ENCODE measurements at places on chromosomes 1 and 21.

DNA sequence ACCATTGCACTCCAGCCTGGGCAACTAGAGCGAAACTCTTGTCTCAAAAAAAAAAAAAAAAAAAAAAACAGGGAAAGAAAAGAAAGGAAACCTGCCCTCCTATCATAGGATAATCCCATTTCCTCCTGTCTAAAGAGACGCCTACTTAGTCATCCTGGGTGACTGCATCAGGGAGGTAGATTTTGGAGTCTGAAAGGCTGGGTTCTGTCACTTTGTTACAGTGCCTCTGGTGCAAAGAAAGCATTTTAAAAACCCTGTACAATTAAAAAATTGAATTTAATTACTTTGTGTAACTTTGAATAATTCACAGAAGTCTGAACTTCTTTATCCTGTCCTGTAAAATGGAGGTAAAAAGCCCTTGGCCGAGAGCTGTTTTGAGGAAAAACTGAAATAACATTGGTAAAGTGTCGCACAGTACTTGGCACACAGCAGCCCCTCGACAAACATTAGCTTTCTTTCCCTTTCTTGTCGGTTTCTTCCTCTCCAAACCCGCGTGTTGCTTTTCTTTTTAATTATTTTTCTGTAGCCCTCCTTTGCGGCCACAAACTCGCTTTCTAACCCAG is 657 bp upstream of the HDAC1 start:
- DNase-seq: no peak

DNA sequence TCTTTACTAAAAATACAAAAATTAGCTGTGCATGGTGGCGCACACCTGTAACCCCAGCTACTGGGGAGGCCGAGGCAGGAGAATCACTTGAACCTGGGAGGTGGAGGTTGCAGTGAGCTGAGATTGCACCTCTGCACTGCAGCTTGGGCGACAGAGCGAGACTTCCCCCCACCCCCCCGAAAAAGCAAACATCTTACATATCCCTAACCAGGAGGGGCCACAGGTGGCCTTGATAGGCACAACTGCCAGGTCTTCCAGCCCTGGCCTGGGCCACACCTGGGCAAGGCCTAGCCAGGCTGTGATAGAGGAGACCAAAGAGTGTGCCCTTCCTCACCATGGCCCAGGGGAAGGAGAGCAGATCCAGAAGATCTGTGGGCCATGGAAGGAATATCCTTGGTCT is 28.6 kb upstream of the POU3F1 start:
- no peak for DNase-seq

- DNase-seq: no peak
These were observed 94.6 kb upstream of the ZBTB18 start for GRCh38 chr1:243956450-243956849.

DNA sequence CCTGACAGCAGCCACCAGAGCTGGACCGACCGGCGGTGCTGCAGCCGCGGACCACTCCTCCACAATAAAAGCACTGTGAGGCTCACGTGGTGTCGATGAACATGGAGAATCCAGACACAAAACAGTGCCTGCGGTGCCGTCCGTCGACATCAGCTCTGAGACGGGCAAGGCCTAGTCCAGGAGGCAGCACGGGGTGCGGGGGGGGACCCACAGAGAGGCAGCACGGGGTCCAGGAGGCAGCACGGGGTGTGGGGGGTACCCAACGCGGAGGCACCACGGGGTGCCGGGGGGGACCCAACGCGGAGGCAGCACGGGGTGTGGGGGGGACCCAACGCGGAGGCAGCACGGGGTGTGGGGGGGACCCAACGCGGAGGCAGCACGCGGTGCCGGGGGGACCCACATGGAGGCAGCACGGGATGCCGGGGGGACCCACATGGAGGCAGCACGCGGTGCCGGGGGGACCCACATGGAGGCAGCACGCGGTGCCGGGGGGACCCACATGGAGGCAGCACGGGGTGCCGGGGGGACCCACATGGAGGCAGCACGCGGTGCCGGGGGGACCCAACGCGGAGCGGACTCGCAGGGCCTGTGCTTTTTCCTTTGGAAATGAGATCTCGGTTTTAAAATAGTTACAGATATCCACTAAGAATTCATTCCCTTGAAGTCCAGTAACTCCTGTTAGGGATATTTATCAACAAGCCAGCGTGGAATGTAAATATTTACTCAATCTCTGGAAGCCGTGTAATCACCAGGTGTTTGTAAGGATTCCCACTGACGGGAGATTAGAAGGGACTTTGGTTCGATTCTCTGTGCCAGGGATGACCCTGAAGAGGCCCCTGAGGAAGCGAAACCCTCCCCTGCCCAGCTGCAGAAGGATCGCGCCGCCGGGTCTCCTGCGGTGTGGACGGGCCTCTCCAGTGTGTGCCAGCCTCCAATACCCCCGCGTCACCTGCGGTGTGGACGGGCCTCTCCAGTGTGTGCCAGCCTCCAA is 52.1 kb downstream of the COL6A1 start:
- DNase-seq: no peak

DNA sequence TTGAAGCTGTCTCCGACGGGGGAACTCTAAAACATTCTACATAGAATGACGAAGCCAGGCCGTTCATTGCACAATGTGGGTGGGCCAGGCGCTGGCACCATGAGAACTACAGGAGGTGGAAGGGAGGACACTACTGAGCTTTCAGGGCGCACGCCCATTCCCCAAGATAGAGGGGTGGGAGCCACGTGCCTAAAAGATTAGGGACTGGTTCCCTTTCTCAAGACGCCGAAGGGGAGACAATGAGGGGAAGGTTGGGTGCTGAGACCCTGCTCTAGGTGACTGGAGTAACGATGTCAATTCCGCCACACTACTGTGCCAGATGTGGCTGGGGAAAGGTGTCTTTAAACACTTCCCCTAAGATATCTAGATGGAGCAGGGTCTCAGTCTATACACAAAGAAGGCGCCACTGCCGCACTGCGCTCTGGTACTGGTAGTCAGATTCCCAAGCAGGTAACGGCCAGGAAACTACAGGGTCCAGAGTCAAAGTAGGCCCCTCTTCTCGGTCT is 782 bp downstream of the CSDE1 start:
- no peak for DNase-seq

DNA sequence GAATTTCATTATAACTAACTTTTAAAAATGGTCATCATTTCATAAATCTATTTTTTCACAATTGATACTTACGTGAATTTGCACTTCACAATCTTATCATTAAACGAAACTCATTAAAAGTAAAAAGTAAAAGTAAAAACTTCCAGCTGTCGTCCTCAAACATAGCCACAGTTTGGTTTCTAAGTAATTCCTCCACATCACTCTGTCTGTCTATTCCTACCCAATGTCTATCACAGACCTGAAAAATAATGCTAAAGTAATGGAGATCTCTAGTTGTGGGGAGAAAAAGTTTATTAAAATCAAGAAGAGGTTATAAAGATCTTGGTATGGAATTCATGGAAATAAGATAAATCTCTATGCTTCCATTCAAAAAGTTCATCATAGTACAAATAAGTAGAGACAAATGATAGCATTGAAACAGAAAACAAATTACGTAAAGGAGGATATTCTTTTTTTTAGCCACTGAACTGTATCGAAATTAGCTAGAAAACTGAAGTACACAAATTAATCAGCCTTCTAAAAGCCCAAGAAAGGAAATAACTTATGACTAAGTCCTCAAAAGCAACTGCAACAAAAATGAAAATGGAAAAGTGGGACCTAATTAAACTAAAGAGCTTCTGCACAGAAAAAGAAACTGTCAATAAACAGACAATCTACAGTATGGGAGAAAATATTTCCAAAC is 148.6 kb downstream of the TIAM1 start:
- DNase-seq: no peak

DNA sequence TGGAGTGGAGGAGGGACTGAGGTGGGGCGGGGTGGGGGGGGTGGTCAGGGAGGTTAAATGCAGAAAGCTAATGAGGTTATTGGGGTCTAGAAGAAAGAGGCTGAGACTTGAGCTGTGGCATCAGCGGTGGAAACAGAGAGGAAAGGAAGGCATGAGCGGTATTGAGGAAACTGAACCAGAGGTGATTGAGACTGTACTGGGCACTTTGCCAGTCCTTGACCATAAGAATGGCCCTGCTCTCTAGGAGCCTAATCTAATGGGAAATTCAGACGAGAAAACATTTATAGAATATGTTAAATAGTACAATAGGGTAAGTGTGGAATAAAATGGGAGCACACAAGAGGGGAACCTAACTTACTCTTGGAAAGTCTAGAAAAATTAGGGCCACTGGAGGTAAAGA is 23.7 kb downstream of the SLC44A3 start:
- no peak for DNase-seq

- no peak for DNase-seq
These were observed 7.6 kb downstream of the CAPN9 start for GRCh38 chr1:230754796-230755195.

GRCh38 chr1:98410082-98410481 is 251.4 kb upstream of the SNX7 start:
- DNase-seq: no peak

GRCh38 chr1:113676524-113676923 is 82.8 kb downstream of the PHTF1 start:
- no peak for DNase-seq

- DNase-seq: no peak
These were observed 106.5 kb upstream of the SLC44A3 start for GRCh38 chr1:94713472-94714141.

GRCh38 chr1:5981009-5981380 is 11.2 kb downstream of the NPHP4 start:
- DNase-seq: no peak

DNA sequence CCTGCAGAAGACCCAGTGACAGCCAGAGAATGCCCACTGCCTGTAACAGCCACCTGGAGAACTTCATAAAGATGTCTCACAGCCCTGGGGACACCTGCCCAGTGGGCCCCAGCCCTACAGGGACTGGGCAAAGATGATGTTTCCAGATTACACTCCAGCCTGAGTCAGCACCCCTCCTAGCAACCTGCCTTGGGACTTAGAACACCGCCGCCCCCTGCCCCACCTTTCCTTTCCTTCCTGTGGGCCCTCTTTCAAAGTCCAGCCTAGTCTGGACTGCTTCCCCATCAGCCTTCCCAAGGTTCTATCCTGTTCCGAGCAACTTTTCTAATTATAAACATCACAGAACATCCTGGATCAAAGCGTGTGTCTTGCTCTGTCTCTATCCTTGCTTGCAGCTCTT is 14.7 kb upstream of the PINK1 start:
- no peak for DNase-seq

DNA sequence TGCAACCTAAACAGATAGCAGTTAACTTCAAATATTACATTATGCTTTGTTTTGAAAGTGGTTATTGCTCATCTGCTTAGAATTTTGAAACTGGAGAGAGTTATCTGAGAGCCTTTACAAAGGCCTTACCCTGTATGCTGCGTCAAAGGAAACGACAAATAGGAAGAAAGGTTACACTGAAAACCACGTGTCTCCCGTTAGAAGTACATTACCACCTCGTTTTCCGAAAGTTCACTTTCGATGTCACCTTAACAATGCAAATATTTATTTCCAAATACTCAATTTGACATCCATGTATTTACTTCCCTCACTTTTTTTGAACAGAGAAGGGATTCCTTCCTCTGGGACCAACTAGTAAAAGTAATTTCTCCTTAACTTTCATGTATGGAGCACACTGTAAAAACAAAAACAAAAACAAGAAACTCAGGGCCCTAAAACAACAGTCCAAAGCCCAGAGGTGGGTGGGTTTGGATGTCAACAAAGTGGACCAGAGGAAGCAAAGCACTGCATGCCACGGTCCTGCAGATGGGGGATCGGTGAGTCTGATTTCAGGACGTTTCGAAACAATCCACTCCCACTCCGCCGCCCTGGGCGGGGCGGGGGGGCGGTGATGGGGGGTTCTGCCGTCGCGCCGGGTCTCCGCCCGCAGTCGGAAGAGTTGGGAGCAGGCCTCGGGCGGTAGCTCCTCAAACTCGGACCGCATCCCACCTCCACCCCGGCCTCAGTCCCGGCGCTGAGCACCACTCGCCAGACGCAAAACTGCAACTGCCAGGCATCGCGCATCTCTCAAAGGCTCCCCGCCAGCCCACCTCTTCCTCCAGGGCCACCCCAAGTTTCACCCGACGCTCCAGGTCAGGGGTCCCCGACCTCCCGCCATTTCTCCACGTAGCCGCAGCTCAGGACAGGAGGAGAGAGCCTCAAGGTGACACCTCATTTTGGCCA is 841 bp downstream of the ADSS2 start:
- DNase-seq: peak; percentile 66

GRCh38 chr1:44807364-44808062 is 362 bp upstream of the DYNLT4 start:
- peak; percentile 87 for DNase-seq

DNA sequence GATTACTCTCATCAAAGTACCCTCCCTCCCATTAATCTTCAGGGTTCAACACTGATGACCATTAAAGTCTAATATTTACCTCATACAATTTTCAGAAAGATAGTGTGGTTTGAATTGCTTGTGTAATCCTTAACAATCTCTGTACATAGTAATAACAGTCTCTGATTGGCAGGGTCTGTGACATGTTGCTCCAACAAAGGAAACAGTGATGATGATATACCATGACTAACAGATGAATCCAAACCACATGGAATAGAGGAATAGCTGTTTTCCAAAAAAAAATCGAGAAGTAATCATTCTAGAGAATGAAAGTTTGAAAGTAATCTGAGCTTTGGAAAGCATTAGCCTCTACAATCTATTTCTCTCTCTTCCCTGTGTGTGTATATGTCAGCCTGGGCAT is 610.1 kb upstream of the NEGR1 start:
- DNase-seq: no peak

GRCh38 chr1:166915941-166916340 is 39.9 kb upstream of the TADA1 start:
- DNase-seq: no peak

GRCh38 chr1:167617153-167618147 is 12.6 kb upstream of the RCSD1 start:
- no peak for DNase-seq

- DNase-seq: no peak
These were observed 6.5 kb upstream of the ATP1A4 start for GRCh38 chr1:160144921-160145320.

All from stimulated activated CD4-positive, alpha-beta T cell treated with anti-CD3 and anti-CD28 coated beads, Interleukin-2, amount 100 ng/mL, for 24 hours (primary cell).